ENCODE measurements at places on chromosomes 16 and 17. TPM values are rescaled to one million over a fixed set of nuclear protein-coding genes. Genes with fewer than 3 reads are reported as not detected.
A peak's percentile ranks its signal among the peaks of the same experiment; 100 is the strongest.

RAD51C gene
- 10.4 TPM for total RNA-seq

TNK1 gene
- 7.6 TPM for total RNA-seq

TBC1D3D gene
- total RNA-seq, result 2.1 TPM

DNA sequence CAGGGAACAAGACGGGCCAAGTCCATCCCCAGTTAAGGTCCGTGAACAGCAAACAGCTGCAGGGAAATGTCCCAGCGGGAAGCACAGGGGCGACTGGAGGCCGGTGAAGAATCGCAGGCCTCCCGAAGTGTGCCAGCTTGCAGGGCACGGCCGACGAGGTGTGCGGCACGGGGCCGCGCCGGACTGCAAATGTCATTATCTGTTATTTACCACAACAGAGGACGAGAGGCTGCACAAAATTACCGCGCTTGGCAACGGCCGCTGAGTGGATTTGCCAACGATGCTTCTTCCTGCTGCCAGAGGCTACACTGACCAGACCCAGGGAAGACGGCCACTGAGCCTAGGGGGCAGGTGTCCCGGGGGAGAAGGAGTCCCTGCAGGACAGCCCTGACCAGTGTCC lies 53.1 kb downstream of the RPH3AL start:
- H3K4me1 ChIP-seq, result peaks cover 5% of the 10 kb centered on the region
- H3K27me3 ChIP-seq, result no peaks in the 10 kb centered on the region
- no peaks in the 10 kb centered on the region for H3K36me3 ChIP-seq
- DNase-seq, result no peak

DNA sequence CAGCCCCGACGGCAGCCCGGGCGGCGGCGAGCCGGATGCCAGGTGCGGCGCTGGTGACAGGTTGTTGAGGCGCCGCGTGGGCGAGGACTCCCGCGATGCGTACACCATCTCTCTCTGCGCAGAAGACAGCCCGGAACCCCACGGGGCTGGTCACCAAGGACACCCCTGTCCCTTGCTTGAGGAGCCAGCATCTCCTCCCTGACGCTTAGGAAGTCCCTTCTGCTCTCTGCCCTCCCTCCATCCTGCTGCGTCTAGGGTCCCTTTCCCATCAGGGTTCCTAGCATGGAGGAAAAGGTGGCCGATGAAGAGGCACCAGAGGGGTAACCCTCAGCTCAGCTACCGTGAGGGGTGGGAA lies 43.6 kb downstream of the SRCIN1 start:
- no peak overlapping the region for H3K27ac ChIP-seq
- H3K4me3 ChIP-seq, result no peak overlapping the region
- peaks cover 8% of the 10 kb centered on the region for H3K4me1 ChIP-seq
- no peak for DNase-seq

DNA sequence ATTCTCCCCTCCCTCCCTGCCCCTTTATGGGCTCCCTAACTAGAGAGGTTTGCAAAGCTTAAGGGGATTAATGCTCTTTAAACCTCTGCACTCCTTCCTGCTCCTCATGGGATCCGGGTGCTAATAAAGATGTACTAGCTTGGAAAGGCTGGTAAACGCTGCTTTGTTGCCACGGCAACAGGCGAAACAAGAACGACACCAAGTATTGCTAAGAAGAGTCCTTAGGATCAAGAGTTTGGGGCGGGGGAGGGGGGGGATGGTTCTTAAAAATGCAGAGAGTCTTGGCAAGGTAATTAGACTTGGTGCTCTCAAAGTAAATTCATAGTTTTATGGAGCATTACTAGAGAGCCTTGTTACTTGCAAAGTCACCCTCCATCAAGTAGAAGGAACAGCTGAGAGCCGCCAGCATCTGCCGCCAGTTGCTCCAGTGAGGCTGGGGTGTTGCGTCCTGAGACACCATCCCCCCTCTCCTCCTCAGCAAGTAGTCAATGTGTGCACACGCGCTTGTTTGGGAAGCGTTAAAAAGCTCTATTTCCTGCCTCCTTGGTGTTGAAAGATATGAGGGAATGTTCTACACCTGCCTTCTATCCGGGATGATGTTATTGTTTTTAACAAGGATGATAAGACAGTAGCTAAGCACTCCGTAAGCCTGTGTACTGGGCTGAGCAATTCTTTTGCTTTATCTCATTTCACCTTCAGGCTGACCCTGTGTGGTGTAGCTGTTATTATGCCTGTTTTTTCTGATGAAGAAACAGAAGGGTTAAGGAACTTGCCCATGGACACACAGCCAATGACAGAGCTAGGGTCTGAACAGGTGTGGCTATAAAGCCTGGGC lies 190.9 kb downstream of the CCDC182 start:
- H3K27me3 ChIP-seq, result no peaks in the 10 kb centered on the region
- no peak for DNase-seq

DNA sequence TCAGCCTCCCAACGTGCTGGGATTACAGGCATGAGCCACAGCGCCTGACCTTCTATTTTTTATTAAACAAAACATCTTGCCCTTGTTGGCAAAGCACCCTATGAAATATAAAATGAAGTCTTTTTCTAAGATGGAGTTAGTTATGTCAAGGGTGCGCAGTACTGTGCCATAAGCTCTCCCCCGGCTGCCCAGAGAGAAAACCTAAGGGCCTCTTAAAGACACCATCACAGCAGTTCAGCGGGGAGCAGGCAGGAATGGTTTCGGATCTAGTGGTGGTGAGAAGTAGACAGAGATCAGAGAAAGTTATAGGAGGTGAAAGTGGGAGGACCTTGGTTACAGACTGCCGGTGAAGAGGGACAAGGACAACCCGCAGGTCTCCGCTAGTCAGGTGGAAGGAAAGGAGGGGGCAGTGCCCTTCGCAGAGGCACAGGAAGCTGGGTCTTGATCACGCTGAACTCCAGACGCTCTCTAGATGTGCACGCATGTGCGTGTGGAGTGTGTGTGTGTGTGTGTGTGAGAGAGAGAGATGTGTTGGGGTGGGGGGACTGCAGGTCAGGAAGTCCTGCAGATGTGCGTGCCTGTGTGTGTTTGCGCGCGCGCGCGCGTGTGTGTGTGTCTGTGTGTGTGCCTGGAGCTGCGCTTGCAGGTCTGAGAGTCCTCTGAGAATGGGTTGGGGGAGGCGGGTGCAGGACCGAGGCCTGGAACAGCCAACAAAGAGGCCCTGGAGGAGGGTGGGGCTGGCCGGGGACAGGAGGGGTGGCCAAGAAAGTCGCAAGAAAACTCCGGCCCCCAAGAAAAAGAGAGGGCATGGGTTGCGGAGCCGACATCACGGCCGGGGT lies 748 bp upstream of the CMTM3 start:
- peak overlapping the region; percentile 96 for H3K4me3 ChIP-seq
- no peak for DNase-seq
- peaks cover 22% of the 10 kb centered on the region for H3K4me1 ChIP-seq
- no peaks in the 10 kb centered on the region for H3K36me3 ChIP-seq
- peak overlapping the region; percentile 66 for H3K27ac ChIP-seq
- H3K27me3 ChIP-seq, result no peaks in the 10 kb centered on the region

DNA sequence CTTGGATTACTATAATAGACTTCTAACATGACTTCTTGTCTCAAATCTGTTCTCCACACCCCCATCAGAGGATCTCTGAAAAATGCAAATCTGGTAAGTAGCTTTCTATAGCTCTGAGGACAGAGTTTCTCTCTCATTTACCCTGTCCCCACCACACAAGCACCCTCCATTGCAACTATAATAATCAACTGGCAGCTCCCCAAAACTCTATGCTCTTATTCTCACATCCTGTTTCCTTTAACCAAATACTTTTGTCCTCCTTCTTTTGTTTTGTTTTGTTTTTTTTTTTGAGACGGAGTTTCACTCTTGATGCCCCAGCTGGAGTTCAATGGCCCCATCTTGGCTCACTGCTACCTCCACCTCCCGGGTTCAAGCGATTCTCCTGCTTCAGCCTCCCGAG lies 73.4 kb downstream of the HELZ start:
- H3K4me1 ChIP-seq, result no peaks in the 10 kb centered on the region
- no peak for DNase-seq
- peaks cover 6% of the 10 kb centered on the region for H3K36me3 ChIP-seq
- no peaks in the 10 kb centered on the region for H3K27me3 ChIP-seq
- H3K27ac ChIP-seq, result no peak overlapping the region

DNA sequence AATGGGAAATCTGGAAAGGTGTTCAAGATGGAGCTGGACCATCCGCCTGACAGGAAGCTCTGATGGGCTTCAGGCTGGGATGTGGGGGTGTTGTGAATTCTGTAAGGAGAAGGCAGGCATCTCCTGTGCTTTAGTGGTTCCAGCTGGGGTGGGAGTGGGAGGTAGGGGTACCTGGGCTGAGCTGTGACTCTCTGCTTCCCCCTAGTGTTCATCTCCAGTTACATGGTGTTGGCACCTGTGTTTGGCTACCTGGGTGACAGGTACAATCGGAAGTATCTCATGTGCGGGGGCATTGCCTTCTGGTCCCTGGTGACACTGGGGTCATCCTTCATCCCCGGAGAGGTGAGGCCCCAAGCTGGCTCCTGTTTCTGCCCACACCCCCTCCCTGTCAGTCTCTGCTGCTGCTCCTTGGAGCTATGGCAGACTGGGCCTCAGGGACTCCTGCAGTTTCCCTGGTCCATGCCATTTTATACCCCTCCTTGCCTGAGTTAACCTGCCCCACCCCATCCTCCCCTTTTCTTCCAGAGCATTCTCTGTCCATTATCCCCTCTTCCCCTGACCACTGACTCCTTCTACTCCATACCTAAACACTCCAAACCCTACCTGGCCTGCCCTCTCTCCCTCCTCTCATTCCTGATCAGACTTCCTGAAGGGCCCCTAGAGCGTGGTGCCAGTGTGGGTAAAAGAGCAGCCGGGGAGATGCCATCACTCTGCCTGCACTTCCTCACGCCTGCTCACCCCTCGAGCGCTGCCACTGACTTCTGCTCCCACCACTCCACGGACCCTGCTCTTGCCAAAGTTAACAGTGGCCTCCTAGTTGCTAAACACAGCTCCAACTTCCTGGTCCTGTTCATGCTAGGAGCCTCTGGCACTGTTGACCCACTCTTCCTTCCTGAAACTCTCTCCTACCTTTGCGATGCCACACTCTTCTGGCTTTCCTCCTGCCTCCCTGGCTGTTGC lies 3.4 kb downstream of the SPNS1 start:
- H3K27ac ChIP-seq, result no peak overlapping the region
- no peaks in the 10 kb centered on the region for H3K36me3 ChIP-seq
- H3K4me3 ChIP-seq, result no peak overlapping the region
- no peaks in the 10 kb centered on the region for H3K27me3 ChIP-seq
- DNase-seq, result no peak
- peaks cover 3% of the 10 kb centered on the region for H3K4me1 ChIP-seq

- no peaks in the 10 kb centered on the region for H3K4me1 ChIP-seq
- no peak for DNase-seq
- H3K27me3 ChIP-seq, result no peaks in the 10 kb centered on the region
- no peak overlapping the region for H3K4me3 ChIP-seq
- no peaks in the 10 kb centered on the region for H3K36me3 ChIP-seq
These were observed 228.5 kb upstream of the PMFBP1 start for GRCh38 chr16:72400257-72401083.

DNA sequence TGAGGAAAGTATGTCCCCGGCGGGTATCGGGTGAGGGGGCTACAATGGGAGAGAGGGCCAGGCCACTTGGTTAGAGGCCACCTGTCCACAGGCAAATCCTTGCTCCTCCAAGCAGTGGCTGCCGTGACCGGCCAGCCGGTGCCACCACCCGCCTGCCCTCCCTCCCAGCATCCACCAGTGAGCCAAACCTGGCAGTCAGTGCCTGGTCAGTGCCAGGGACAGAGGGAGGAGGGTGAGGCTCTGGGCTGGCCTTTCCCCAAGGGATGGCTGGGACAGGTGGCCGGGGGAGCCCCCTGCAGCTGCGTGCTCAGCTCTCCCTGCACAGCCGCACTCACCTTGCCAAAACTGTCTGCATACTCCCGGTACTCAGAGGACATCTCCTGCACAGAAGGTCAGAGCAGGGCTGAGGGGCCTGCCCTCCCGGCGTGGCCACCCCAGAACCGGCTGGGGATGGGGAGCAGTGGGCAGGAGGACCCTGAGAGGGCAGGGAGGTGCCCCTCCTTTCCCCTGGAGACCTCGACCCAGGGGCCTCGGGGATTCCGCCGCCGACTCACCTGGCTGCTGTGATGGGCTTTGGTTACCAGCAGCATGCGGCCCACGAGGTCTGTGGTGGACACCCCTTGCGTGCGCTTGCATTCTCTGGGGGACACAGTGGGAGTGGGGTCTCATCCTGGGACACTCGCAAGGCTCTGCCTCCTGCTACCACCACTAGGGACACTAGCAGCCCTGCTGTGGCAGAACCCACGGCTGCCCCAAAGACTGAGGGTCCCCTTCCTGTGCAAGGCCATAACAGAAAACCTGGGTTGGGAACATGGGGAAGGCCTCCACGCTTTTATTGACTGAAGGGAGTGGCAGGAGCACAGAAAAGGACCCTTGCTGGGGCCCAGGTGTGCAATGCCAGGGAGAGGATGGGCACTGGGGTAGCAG lies 3.7 kb downstream of the PCYT2 start:
- peaks cover 10% of the 10 kb centered on the region for H3K4me1 ChIP-seq
- H3K4me3 ChIP-seq, result no peak overlapping the region
- H3K27me3 ChIP-seq, result no peaks in the 10 kb centered on the region
- no peak overlapping the region for H3K27ac ChIP-seq

DNA sequence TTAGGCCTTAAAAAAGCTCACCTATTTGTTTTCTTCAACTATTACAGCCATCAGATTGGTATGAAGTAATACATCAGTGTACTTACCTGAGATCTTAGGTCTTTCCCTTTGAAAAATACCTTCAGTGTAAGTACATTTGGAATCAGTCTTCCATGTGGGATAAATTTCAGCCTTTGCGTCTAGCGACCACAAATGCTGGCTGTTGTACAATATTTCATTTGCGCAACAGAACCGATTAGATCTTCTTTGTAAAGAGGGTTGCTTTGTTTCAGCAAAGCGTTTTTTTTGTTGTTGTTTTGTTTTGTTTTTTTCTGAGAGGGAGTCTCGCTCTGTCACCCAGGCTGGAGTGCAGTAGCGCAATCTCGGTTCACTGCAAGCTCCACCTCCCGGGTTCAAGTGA lies 394.0 kb downstream of the CPPED1 start:
- no peaks in the 10 kb centered on the region for H3K27me3 ChIP-seq
- H3K4me3 ChIP-seq, result no peak overlapping the region
- no peak overlapping the region for H3K27ac ChIP-seq

DNA sequence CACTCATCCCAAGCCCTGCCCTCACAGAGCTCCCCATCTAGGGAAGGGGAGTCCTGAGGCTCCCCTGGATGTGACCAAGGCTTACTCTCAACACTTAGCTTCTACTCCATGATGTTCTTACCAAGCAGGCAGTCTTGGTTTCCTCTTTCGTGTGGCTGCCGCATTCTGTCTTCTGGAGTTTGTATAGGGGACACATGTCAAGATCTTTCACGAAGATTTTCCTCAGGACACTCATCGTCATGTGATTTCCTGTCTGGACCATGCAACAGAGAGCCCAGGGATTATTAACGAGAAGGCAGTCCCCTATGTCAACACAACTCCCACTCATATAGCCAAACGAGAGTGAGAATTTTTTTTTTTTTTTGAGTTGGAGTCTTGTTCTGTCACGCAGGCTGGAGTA lies 10.4 kb downstream of the PRSS54 start:
- H3K27me3 ChIP-seq, result no peaks in the 10 kb centered on the region
- H3K4me1 ChIP-seq, result peaks cover 7% of the 10 kb centered on the region
- no peak overlapping the region for H3K27ac ChIP-seq
- no peaks in the 10 kb centered on the region for H3K36me3 ChIP-seq

All from H1 (cell line).